Stimulated activated CD8-positive, alpha-beta memory T cell treated with anti-CD3 and anti-CD28 coated beads, Interleukin-7, amount 100 ng/mL, for 24 hours (primary cell): ENCODE measurements at places on chromosomes 2 and 18.

GRCh38 chr2:120436885-120437603 is 91.1 kb downstream of the INHBB start:
- DNase-seq: no peak

DNA sequence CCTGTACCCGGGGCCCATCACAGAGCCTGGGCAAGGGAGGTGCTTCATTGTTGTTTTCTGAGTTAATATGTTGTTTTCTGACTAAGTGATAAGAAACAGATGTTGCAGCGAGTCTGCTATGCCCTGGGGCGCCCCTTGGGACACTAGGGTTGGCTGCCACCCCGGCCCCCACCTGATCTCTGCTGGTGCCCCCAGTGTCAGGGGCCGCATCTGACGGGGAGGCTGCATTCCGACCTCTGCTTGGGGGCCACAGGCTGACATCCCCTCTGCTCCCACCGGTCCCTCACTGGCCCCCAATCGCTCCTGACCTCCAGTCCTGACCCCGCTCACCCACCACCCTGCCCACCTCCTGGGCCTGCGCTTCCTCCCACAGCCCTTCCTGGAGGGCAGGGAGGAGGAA is 65.9 kb downstream of the LONRF2 start:
- DNase-seq: no peak

DNA sequence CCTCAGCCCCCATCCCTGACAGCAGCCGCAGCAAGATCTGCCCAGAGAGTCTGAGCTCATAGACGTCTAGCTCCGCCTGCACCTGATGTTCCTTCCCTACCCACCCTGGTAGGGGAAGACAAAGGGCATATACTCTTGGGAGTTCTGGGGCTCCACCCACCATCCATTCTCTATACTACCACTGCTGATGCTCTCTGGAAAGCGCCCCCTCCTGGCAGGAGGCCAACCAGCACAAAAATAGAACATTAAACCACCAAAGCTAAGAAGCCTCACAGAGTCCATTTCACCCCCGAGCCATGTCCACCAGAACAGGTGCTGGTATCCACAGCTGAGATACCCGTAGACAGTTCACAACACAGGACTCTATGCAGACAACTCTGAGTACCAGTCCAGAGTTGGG is 662.6 kb upstream of the FAM98A start:
- DNase-seq: no peak

DNA sequence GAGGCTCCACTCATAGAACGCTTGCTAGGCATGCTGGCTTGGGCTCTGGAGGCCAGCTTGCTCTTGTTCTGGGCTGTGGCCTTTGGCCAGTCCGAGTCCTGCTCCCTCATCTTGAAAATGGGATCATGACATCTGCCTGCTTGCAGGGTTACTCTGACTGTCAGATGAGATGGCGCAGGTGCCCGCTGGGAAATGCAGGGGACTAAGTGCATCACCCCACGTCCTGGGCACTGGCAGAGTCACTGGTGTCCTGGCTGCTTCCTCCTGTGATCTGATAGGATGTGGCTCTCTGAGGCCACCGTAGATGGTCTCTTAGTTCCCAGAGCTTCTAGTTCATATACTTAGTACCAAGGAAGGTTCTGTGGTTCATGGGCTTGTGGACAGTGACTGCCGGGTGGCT is 18.5 kb downstream of the LDLRAD4 start:
- DNase-seq: no peak

DNA sequence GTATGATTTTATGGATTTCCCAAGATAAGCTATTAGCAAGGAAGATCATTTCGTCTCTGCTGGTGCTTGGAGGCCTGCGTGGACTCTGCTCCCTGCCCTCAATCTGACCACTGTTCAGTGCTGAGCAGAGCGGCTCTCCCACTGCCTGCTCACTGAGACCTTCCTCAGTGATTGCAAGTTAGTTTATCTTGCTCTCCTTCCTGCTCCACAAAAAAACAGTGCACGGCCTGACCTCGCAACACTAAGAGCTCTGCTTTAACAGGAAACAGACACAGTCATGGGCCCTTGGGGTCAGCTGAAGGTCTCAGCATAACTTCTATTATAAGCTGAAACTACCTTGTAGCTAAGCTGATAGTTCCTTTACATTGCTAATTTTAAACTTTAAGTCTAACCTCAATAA is 53.1 kb downstream of the PRELID3A start:
- no peak for DNase-seq

GRCh38 chr2:176128172-176128981 is 1.1 kb upstream of the HOXD8 start:
- no peak for DNase-seq
